ENCODE measurements at places on chromosomes 5 and 9.

- no peak for DNase-seq
Observed at GRCh38 chr9:129331772-129332500, 153.9 kb upstream of the IER5L start.

GRCh38 chr9:91101611-91102168 is 260.0 kb downstream of the AUH start:
- peak; percentile 51 for DNase-seq

DNA sequence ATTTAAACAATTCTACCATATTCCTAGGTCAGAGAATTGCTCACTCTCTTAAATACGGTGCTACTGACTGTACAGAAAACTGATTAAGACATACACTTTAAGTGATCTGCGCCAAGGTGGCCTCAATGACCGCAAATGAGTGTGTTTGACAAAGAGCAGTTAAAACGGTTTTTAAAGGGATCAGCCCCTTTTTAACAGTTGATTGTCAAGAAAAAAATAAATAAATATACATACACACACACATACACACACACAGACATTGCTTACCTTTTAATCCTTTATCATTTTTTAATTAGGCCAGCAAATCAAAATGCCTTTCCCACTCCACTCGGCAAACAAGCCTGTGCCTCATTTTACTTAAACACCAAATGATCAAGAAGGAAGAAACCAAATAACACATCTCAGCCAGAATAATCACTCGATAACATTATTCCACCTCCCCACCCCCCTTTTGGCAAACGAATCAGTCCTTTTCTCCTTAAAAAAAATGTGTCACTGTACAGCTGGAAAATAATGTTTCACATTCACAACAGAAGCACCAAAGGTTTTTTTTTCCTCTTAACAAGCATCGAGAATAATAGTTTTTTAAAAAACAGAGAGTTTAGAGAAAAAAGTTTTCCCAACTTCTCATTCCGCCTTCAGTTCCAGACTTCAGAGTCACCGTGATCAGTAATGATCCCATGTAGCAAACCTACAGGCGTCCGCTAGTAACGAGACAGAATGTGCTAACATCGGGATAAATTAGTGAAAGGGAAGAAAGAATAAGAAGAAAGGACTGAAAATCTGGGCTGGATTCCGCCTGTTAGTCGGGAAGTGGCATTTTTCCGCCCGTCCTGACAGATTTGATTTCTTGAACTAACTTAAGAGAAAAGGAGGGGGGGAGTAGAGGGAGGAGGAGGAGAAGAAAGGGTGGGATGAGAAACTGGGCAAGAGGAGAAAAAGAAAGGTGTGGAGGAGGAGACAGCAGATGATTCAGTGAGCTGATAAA is at the start of gene ZNF608:
TSS of gene ZNF608 (minus strand) at position 712 of the 988 bp plus-strand sequence. CDS start 1,650 bp downstream, outside the sequence.
- no peak for DNase-seq

DNA sequence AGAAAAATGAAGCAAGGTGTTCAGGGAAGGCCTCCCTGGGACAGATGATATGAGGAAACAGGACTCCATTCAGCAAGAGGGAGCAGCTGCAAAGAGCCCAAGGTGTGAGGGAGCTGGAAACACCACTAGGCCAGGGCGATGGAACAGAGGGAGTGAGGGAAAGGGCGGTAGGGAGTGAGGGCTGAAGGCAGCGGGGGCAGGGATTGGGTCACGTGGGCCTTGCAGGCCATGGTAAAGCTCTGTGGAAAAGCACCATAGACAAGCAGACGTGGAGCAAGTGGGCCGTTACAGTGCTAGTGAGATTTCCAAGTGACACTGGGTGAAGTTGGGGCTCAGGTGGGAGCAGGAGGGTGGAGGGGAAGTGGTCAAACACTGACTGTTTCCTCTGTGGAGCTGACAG is 10.8 kb upstream of the PRRC1 start:
- no peak for DNase-seq

DNA sequence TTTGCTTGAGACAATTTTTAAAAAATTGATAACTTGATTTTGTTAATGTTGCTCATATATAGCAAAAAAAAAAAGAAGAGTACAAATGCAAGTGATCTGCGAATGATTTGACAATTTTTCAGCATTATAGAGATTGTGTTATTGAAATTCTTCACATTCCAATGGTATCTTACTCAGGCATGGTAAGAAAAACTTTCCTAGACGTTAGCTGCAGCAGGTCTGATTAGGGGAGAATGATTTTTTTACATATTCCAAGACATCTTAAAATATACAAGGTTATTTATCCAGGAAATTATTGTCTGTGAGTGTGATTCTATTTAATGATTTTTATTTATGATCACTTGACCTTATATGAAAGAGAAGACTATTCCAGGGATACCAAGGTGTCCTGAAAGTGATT is 361.9 kb downstream of the MAT2B start:
- no peak for DNase-seq

GRCh38 chr5:105238561-105238960 is 1676.0 kb upstream of the NUDT12 start:
- no peak for DNase-seq

DNA sequence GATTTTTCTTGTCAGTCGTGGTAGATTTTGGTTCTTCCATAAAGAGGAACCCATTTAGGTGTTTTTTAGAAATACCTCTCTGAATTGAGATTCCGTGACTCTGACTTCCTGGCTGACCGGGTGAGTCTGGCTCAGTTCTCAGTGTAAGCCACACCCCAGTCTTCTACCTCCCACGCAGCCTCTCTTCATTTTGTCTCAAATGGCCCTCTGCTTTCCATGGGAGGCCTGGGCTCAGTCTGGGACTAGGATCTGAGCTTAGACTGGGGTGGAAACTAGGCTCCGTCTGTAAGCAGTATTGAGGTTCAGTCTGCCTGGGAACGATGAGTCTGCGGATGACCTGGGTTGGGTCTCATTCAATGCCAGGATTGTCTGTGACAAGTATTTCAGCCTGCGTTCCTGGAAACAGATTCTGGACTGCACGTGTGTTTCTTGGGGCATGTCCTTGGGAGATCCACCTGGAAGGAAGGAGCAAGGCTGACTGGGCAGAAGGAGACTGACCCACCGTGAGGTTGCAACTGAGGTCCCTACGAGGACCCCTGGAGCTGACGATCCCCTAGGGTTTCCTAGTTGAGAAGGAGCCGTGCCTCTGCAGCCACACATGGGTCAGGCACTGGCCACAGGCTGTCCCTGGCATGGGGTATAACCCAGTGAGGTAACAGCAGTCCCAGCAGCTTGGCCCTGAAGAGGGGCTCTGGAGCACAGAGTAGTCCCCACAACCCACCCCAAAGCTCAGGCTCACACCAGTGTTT is 12.4 kb upstream of the CRB2 start:
- no peak for DNase-seq

- DNase-seq, result peak; percentile 36
Observed at GRCh38 chr5:60248901-60249300, 355.4 kb upstream of the PDE4D start.

- DNase-seq, result no peak
Observed at GRCh38 chr9:37259951-37260350, 139.6 kb downstream of the ZCCHC7 start.

GRCh38 chr5:153572411-153573145 is 82.1 kb downstream of the GRIA1 start:
- DNase-seq, result no peak

- DNase-seq, result peak; percentile 68
Observed at GRCh38 chr9:90729351-90729750, 72.3 kb upstream of the SYK start.

DNA sequence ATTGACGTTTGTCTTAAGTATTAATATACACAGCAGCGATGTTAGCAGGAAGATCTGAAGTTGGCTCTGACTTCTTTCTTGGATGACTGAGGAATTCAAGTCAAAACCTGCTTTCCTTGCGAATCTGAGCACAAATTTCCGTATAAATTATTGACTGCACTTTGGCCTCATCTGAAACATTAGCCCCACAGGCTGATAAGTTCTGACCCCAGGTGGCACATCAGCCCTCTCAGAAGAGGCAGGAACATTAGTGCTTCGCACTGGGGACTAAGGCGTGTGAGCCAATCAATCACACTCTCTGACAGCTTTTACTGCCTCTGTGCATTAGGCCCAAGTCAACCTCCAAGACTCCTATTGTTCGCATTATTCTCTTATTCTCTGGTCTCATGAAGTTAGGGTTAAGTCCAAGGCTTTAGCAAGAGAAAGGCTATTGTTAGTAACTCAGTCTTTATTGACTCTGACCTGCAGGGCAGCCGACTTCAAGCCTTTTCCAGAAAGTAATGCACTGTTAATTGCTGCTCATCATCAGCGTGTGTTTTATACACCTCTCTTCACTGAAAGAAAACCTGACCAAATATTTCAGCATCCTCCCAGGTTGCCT is 84.2 kb downstream of the ZNF608 start:
- DNase-seq, result no peak

- no peak for DNase-seq
Observed at GRCh38 chr5:131637694-131638093, 2.7 kb upstream of the RAPGEF6 start.

DNA sequence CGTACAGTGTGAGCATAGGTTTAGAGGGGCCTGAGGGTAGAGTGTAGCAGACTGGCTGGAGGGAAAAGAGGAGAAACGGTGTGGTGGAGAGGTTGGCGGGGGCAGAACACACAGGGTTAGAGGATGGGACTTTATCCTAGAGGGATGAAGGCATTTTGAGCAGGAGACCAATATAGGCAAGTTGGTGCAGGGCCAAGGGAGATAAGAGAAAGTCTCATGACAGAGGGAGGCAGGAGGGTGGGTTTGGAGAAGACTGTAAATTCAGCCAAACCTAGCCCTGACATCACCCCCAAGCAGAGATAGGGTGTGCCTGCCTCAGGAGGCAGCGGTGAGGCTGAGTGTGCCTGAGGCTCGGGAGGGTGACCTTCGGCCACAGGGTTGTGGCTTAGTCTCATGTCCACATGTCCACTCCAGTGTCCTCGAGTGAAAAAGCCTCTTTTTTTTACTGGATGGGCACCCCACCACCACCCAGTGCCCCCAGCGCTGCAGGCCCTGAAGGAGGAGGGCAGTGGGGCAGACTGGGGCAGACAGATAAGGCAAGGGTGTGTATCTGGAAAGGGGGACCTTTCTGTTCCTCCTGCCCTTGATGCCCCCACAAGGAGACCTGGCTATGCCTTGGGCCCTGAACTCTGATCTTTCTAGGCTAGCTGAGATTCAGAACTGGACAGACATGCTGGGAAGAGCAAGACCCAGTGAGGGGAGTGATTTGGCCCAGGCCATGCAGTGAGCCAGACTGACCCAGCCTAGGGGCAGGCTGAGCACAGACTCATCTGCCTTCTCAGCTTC is 108.7 kb downstream of the RGS3 start:
- no peak for DNase-seq

DNA sequence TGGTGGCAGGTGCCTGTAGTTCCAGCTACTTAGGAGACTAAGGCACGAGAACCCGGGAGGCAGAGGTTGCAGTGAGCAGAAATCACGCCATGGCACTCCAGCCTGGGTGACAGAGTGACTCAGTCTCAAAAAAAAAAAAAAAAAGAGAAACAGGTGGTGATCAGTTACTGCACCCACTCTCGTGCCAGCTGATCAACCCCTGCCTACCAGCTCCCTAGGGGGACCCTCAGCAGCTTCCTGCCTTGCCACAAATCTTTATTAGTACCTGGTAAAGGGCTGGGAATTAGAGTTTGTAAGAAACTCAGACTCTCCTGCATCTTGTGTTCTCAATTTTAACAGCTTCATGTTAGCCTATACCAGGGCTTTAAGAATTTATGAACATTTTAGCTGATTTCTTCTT is 914.9 kb downstream of the EFNA5 start:
- DNase-seq, result no peak

DNA sequence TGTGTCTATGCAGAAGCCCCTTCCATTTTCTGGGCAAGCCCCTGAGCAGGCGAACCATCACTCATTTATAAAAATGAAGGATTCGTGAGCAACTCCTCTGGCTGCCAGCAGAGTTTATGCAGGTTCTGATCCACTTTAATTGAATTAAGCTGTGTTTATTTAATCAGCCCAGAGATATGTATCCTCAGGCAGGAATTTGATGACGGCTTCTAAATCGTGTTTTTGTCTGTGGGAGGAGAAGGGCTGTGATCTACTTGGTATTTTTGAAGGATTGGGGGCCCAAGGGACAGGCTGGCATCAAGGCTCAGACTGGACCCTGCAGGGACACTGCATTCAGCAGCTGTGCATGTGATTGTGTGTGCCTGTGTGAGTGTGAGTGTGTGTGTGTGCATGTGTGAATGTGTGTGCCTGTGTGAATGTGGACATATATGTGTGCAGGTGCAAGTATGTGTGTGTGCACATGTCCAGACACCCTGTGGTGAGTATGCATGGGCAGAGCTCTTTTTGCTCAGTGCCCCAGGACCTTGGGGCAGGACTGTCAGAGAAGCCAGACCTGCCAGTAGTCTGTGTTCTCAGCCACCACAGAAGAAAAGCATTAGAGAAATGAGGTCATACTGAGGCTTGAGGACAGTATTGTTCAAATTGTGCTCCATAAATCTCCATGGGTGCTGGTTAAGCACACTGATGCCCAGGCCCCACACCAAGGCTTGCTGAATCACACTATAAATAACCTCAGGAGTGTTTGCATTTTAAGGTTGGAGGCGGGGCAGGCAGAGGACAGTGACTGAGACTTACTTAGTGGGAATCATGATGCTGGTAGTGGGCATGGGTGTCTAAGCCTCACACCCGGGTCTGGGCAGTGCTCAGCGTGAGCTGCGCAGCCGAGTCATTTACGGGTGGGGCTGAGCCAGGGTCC is 164.0 kb downstream of the CARTPT start:
- DNase-seq, result no peak

DNA sequence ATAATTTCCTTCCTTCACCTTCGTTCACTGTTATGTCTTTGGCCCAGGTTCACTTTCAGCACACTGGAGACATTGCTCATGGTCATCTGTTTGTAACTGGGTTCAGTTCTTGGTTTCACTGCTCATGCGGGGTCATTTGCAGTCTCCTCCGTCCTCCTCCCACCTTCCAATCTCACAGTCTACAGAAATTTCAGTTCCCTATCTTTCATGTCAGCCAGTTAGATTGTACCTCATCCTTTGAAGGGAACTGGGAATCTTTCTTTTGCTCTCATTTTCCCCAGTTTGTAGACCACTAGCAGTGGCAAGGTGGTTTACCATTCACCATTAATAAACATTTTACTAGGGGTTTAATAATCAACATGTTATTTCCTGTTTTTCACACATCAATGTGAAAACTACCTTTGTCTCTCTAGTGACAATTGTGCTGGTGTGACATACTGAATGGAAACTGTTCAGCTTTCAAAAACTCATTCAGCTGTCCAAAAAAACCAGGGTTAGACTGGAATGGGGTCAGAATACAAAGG is 100.9 kb upstream of the IL6ST start:
- DNase-seq, result no peak

- no peak for DNase-seq
Observed at GRCh38 chr9:89731262-89732182, 126.7 kb downstream of the GADD45G start.

- no peak for DNase-seq
Observed at GRCh38 chr9:129665389-129665775, at the start of gene PRRX2. TSS of gene PRRX2 (plus strand) at chr9:129665647. CDS start at chr9:129665868, 221 bp downstream.

- DNase-seq, result no peak
Observed at GRCh38 chr9:38181866-38182265, 112.8 kb upstream of the SHB start.

Data from upper lobe of left lung (tissue), 6 donors.